Thoracic aorta (tissue), 2 donors: ENCODE measurements at places on chromosomes 1 and 21. TPM values are rescaled to one million over a fixed set of nuclear protein-coding genes. Genes with fewer than 3 reads are reported as not detected.

Gene AIM2
- 1.1 TPM for total RNA-seq

Gene FCN3
- 4.5 TPM for total RNA-seq

DNA sequence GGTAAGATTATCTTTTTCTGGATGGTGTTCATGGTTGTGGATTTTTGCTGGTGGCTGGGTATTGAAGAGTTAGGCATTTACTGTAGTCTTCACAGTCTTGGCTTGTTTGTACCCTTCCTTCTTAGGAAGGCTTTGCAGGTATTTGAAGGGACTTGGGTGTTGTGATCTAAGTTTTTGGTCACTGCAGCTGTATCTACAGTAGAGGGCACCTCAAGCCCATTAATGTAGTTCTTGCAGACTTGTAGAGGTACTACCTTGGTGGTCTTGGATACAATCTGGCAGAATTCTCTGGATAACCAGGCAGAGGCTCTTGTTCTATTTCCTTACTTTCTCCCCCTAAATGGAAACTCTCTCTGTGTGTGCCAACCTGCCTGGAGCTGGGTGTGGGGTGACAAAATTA, 155.8 kb upstream of the BRINP3 start:
- H3K27ac ChIP-seq: no peak overlapping the region
- no peaks in the 10 kb centered on the region for H3K27me3 ChIP-seq
- H3K4me3 ChIP-seq: no peak overlapping the region
- DNase-seq: no peak
- H3K4me1 ChIP-seq: no peaks in the 10 kb centered on the region

- no peak overlapping the region for H3K4me3 ChIP-seq
- H3K4me1 ChIP-seq: peaks cover 52% of the 10 kb centered on the region
- no peak overlapping the region for H3K27ac ChIP-seq
- no peak for DNase-seq
- H3K27me3 ChIP-seq: no peaks in the 10 kb centered on the region
- no peaks in the 10 kb centered on the region for H3K36me3 ChIP-seq
Measured at GRCh38 chr1:54311506-54311905, 94.7 kb downstream of the SSBP3 start.

DNA sequence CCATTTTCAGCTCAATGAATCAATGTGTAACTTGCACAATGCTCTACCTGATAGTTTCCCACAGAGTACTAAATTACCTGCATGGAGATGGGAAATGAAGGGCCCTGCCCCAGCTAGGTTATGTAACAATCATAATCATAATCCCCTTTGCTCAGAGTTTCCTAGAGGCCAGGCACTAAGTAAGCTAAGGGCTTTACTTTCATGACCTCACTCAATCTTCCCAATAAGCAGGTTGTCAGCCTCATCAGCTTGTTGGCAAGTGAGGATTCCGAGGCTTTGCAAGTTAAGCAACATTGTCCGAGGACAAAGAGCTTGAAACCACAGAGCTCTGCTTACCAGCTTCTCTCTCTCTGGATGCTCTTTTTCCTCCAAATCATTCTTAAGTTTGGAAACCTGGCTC, 64.1 kb upstream of the NTPCR start:
- H3K36me3 ChIP-seq: no peaks in the 10 kb centered on the region
- no peak overlapping the region for H3K4me3 ChIP-seq
- DNase-seq: no peak
- no peaks in the 10 kb centered on the region for H3K27me3 ChIP-seq

GRCh38 chr1:57278558-57278957, 145.3 kb downstream of the DAB1 start:
- no peak overlapping the region for H3K27ac ChIP-seq
- H3K36me3 ChIP-seq: no peaks in the 10 kb centered on the region
- DNase-seq: no peak
- no peak overlapping the region for H3K4me3 ChIP-seq
- H3K4me1 ChIP-seq: no peaks in the 10 kb centered on the region

- H3K27ac ChIP-seq: no peak overlapping the region
- H3K4me3 ChIP-seq: no peak overlapping the region
- H3K27me3 ChIP-seq: no peaks in the 10 kb centered on the region
- no peaks in the 10 kb centered on the region for H3K4me1 ChIP-seq
- DNase-seq: no peak
Measured at GRCh38 chr1:181541458-181541857, 58.1 kb downstream of the CACNA1E start.

DNA sequence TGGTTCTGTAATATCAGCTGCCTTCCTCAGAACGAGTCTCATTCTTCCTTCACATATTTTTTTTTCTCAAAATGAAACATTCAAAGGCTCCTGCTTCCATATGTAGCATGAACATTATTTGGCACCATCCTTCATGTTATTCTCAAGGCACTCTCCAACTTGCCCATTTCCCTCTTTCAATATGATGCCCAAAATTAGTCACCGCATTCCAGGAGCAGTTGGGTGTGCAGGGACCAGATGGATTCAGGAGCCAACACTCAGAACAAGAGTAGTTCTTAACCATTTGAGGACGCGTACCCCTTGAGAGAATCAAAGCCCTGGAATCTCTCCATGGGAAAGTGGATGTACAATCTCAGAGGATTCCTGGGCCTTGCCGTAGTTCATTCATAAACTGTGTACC, 50.3 kb downstream of the KCNK1 start:
- H3K36me3 ChIP-seq: no peaks in the 10 kb centered on the region
- no peak overlapping the region for H3K27ac ChIP-seq
- H3K27me3 ChIP-seq: no peaks in the 10 kb centered on the region
- H3K4me1 ChIP-seq: peaks cover 13% of the 10 kb centered on the region
- DNase-seq: no peak
- H3K4me3 ChIP-seq: peak overlapping the region; percentile 14

DNA sequence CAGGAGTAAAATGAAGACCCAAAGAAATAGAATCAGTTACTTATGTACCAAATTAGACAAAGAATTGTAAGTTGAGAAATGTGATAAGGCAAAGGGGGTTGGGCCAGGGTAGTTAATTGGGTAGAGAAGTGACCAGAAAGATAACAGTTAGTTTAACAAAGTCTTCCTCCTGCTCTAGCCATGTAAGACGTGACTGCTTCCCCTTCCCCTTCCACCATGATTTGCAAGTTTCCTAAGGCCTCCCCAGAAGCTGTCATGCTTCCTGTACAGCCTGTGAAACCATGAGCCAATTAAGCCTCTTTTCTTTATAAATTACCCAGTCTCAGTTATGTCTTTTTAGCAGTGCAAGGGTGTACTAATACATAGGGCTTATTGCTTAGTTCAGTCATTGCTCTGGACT, 142.0 kb upstream of the PDE4B start:
- no peak overlapping the region for H3K27ac ChIP-seq
- no peaks in the 10 kb centered on the region for H3K36me3 ChIP-seq
- DNase-seq: no peak

DNA sequence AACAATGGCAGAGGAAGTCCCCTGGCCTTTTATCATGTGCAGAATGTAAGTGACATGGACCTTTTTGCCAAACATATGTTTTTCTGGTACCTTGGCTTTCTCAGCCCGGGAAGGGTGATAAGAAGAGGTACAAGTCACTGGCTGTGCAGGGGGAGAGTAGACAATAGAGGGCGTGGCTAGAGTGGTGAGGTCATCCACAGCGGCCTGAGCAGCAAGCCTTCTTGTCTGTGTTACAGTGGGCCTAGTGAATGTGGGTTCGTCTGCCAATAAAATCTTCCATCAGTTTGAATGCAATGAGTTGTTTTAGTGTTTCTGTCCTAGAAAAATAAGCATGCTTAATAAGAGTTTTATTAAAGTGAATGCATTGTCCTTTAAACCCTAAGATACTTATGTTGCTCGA, 59.0 kb upstream of the PGD start:
- H3K27ac ChIP-seq: no peak overlapping the region
- no peaks in the 10 kb centered on the region for H3K27me3 ChIP-seq
- H3K4me3 ChIP-seq: no peak overlapping the region
- H3K4me1 ChIP-seq: no peaks in the 10 kb centered on the region
- no peak for DNase-seq

DNA sequence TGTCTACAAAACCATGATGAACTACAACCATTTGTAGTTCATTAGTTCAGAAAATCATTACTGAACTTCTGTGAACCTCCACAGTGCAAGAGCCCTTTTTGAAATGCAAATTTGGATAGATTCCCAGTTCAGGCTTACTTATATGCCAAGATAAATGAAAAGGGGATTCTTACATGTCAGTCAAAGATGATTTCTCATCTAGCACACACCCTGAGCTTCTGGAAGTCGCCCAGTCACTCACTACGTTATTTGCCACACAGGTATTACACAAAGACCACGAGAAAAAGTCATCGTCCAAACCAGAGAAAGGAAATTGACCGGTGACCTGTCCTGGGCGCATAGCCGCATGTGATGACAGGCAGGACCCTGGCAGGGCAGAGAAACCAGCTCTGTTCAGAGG, 41.8 kb downstream of the ETS2 start:
- DNase-seq: no peak
- H3K4me1 ChIP-seq: peaks cover 4% of the 10 kb centered on the region
- H3K4me3 ChIP-seq: no peak overlapping the region
- no peak overlapping the region for H3K27ac ChIP-seq
- H3K27me3 ChIP-seq: no peaks in the 10 kb centered on the region

DNA sequence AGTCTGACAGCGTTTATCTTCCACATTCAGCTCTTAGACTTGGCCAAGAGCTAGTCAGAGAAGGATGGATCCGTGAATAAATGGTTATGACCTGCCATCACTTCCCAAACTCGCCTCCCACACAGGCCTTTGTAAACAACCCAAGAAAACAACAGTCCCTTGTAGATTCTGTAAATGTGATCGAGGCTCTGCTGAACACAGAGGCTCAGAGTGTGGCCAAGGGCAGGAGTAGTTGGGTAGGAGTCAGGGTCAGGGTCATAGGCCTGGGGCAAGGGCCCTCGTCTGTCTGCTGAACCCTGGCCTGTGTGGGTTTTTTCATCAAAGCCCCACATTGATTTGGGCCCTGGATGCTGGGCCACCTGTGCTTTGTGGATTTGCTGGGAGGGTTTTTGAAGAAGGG, 32.7 kb downstream of the NCMAP start:
- no peak overlapping the region for H3K27ac ChIP-seq
- H3K27me3 ChIP-seq: no peaks in the 10 kb centered on the region
- H3K4me3 ChIP-seq: no peak overlapping the region
- no peak for DNase-seq
- H3K36me3 ChIP-seq: no peaks in the 10 kb centered on the region
- no peaks in the 10 kb centered on the region for H3K4me1 ChIP-seq

GRCh38 chr1:117636637-117637425, 31.0 kb downstream of the TENT5C start:
- no peaks in the 10 kb centered on the region for H3K27me3 ChIP-seq
- DNase-seq: no peak

GRCh38 chr1:237670302-237670701, 220.4 kb downstream of the ZP4 start:
- H3K4me3 ChIP-seq: no peak overlapping the region
- H3K36me3 ChIP-seq: peaks cover 6% of the 10 kb centered on the region
- H3K27me3 ChIP-seq: no peaks in the 10 kb centered on the region
- DNase-seq: no peak
- no peaks in the 10 kb centered on the region for H3K4me1 ChIP-seq

DNA sequence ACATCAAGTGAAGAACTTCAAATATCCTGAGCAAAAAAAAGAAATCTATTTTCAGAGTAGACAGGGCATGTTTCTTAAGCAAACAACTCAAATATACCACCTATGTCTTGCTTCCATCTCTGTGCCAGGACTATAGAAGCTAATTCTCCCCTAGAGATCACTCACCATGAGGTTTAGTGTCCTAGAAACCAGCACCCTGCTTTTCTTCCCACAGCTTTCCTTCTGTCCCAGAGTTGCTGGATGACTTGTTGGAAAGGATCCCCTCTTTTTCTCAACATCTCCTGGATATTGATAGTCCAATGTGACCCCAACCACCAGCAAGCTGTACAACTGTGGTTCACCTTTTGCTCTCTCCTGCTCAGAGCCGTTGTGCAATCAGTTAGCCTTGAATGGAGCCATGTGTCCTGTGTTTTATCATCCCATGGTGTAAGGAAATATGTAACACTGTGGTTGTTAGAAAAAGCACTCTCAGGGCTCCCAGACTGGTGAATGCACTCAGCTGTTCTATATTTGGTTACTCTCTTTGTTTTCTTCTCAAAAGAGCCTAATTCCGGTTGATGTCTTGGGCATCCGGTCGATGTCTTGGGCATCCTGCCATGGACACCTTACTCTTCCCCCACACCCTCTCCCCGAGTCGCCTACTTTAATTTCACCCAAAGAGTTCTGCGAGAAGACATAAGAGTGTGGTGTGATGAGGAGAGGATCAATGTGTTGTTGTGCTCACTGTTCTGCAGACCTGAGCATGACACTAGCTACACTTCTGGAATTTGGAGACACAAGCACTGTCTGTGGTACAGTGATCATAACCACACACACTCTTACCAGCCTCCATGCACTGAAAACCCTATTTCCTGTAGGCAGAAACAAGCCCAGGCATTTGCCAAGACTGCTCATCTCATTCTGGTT, 1.7 kb downstream of the TNFSF4 start:
- no peak overlapping the region for H3K4me3 ChIP-seq
- no peaks in the 10 kb centered on the region for H3K36me3 ChIP-seq
- DNase-seq: no peak
- peaks cover 16% of the 10 kb centered on the region for H3K4me1 ChIP-seq
